NCI-H146 (cell line): ENCODE measurements at places on chromosomes 3 and 15.

GRCh38 chr3:5756443-5756842 lies 568.9 kb downstream of the EDEM1 start:
- DNase-seq = no peak

DNA sequence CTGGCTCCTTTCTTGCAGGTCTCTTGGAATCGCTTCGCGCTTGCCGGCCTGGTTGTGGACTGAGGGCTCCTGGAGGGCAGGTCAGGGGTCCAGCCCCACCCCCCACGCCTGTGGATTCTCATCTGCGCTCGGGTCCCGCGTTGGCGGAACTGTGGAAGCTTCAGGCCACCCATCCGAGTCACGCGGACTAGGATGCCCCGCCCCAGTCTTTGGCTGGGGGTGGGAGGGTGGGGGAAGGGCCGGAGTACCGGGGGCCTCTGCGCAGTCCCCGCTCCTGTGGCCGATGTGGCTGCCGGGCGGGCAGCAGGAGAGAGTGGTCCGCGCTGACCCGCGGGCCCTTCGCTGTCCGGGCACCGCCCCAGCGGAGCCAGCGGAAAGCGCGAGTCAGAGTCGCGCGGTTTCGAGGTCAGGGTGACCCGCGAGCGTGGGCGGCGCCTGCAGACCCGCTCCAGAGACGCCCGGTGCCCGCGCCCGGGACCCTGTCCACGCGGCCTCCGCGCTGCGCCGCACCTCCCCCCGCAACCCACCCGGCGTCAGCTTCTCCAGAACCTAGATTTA lies 114.2 kb downstream of the KLF13 start:
- DNase-seq = peak; percentile 56

GRCh38 chr15:82554351-82554750 lies 14.1 kb upstream of the RPS17 start:
- DNase-seq = no peak

DNA sequence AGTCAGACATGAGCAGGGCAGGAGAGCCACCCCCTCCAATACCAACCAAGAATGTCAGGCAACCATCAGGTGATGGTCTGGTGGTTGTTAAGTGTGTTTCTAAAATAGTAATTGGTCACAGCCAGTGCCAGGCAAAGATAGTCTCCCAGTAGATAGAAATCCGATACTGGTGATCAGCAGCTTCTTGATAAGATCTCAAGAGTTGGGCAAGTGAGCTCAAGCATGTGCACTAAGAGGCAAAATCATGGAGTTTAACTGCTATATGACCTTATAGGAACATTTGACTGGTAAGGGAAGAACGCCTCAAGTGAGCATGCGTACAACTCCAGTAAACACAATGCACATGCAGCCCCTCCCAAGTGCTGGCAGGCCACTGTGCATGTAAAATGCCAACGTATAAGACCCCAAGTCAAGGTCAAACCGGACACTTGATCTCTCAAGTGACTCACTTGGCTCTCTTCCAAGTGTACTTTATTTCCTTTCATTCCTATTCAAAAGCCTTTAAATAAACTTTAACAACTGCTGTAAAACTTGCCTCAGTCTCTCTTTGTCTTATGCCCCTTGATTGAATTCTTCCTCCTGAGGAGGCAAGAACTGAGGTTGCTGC lies 36.0 kb upstream of the CBLB start:
- no peak for DNase-seq

DNA sequence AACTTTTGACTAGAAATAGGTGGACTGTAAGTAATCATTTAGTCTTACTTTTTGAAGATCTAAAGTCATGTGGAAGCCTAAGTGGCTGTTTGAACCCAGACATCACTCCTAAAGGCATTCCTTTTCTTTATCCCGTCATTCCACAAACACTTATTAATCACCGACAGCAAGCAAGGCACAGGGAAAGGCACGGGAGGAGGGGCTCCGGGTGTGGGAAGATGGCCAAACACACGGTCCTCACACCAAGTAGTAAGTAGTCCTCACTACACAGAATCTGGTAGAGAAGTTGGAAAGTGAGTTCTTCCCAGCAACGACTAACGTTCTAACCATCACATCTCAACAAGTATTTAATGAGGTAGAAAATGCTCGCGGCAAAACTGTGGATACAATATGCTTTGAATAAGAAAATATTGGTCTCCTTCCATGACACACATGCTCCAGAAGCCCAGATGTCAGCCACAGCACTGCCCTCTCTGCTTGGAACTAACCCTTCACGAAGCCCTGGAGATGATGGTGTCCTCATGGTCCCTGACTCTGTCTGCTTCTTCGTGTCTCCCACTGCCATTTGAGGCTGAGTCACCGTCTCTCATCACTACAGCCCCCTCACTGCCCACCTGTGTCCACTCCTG lies 202.2 kb downstream of the OPA1 start:
- DNase-seq = no peak

- DNase-seq = no peak
Observed at GRCh38 chr3:99884484-99884883, 66.8 kb downstream of the CMSS1 start.

DNA sequence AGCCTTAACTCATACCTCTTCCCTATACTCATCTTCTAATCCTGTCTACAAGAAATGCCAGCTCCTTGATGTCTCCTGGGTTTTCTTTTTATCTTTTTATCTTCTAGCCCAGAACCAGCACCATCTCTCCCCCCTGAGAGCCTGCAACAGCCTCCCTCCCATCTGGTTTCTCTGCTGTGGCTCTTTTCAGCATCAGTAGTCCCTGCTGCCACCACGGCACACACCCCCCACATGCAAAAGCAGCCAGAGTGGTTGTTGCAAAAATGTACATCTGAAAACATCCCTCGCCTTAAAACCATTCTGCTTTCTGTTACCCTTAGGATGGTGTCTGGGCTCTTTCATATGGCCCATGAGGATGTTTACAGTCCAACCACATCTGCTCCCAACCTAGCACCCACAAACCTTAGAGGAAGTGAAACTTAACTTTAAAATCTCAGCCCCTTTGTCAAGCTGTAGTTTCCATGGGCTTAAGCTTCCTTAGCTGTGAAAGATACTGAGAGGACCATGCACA lies 775 bp downstream of the TTC21A start:
- DNase-seq = no peak

DNA sequence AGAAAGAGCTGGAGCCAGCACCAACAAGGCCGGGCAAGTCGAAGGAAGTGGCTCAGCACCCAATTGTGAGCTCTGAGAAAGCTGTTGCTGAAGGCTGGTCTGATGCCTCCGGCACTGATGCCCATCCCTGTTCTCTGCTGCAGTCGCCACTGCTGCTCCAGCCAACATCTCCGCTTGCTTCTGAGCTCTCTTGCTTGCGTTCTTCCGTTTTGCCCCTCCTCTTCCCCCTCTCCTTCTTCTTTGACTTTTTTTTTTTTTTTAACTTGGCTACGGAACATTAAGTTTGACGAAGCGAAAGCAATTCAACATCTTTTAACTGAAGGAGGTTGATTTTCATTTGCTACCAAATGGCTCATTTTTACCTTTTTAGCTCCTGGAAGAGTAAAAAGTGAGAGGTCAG lies 442.9 kb downstream of the MCTP2 start:
- DNase-seq = no peak

DNA sequence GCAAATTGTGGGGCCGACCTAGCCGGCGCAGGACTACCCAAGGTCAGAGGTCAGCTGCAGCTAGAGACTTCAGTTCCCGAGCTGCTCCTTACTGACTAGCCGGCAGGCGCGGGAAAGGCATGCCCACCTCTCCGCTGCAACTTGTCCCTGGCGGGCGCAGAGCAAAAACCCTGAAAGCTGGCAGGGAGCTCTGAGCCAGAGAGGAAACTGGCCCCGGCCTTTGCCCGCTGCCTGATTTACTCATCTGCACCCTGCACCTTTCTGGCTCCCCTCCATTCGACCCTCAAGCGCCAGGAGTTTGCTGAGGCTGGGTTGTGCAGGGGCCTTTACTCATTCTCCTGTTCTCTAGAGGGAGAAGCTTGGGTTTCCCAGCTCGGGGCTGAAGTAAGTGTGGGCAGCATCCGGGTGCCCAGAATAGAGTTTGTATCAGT lies 1.5 kb downstream of the ZIC4 start:
- no peak for DNase-seq

GRCh38 chr15:81751816-81752545 lies 293.8 kb downstream of the MEX3B start:
- DNase-seq = peak; percentile 34

DNA sequence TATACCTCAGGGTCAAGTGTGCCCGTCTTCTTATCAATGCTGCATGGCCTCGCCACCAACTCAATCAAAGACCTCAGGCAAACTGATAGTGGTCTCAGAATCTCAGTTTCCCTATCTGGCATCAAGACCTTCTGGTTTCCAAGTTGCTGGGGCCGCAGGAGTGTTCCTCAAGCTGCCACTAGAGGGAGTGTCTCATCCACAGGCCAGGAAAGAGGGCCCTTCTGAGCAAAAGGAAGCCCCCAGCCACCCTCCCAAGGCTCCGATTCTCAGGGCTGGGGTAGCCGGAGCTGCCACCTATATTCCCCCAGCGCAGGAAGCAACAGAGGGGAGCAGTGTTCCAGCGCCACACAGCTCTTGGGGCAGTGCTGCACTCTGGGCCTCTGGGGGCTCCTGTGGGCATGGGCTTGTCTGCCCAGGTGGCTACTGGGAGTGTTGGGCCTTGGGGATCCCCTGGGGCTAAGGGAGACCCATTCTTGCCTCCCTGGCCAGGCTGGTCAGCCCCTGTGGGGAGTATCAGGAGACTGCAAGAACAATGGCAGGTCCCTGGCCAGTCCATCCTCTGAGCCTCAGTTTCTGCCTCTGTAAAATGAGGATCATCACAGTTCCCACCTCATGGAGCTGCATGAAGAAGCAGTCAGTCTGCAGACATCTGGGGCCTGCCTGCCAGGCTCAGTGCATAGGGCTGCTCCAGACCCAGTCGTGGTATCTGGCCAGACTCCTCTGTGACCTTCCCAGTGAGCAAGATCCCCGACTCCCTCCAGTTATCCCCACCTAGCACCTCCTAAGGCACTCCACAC lies 23.4 kb upstream of the SEC13 start:
- DNase-seq = no peak

- no peak for DNase-seq
Observed at GRCh38 chr15:48965972-48966371, 2.3 kb upstream of the SHC4 start.

GRCh38 chr3:149481056-149481455 lies 6.6 kb downstream of the TM4SF4 start:
- no peak for DNase-seq

DNA sequence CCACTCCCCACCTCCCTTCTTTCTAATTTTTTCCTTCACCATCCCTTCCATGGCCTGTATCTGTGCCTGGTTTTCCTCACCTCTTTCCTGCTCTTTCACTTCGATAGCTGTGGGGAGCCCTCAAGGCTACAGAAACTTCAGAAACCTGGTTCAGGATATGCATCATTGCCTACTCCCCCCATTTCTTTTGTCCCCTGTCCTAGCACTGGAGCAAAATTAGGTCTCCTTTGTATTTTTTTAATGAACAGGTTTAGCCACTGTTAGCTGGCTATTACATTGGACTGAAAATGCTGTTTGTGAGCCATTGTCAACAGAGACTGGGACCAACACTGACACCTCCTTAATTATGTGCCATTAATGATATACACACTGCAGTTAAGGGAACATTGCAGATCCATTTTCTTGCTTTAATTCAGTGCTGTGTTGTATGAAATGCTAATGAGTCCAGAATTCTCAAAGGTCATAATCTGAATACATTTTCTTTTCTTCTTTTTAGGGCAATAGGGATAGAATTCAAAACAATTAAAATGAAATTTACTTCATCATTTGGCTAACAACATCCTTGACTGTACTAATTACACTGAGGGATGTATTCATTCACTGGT lies 138.6 kb downstream of the PDCD6IP start:
- no peak for DNase-seq

- DNase-seq = no peak
Observed at GRCh38 chr3:65884071-65884470, 154.6 kb downstream of the MAGI1 start.

DNA sequence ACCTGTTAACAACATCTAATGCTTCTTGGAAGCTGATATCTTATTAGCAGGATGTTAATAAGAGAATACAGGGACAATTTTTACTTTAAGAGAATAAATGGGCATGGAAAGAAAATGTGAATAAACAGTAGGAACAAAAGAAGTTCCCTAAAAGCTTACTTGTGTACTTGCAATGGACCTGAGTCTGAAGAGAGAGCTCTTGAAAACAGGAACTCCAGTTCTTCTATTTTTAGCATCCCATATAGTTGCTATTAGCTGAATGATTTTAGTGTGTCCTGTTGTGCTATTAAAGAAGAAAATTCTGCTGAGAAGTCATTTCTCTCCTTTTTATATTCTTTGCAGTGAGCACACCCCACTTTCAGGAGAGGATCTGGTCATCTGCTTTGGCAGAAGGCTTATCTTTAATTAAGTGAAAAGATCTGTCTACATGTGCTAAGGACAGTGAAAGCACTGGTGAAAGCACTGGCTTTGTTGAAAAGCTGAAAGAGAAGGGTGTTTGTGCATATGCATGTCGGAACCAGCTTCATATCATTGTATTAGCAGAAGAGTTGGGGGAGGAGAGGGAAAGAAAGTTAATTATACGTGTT lies 1.4 kb upstream of the ST3GAL6 start:
- DNase-seq = no peak

DNA sequence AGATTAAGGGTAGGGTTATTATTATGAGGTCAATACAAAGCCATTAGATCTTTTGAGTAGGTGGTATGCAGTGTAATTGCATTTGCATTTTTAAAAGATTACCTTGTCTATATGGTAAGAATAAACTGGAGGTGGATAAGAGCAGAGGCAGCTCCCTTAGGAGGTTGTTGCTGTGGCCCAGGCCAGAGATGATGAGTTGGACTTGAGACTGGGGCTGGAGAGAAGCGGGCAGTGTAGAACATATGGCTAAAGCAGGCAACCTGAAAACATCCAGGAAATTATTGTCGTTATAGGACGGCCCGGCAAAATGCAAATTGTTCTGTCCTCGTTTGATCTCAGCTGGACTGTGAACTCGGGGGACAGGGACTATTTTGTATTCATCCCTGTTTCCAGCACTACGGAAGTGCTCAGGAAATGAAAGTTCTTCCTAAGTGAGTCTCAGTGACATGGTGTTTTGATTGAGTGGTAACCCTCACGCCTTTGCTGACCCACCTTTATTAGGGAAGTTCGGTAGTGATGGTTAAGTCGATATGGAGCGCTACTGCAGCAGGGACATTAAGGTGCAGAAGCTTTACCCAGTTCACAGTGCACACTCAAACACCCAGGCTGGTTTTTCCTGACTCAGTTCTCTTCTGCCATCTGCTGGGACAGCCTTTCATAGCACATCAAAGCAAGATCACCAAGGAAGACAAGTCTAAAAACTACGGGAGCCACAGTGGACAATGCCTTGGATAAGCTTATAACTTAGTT lies 27.2 kb upstream of the VPS33B start:
- DNase-seq = peak; percentile 59

- no peak for DNase-seq
Observed at GRCh38 chr3:140950863-140951262, 9.2 kb downstream of the SLC25A36 start.

GRCh38 chr15:43211224-43211735 lies 9.5 kb downstream of the EPB42 start:
- no peak for DNase-seq

- DNase-seq = no peak
Observed at GRCh38 chr15:64144192-64144564, 7.4 kb upstream of the SNX22 start.

DNA sequence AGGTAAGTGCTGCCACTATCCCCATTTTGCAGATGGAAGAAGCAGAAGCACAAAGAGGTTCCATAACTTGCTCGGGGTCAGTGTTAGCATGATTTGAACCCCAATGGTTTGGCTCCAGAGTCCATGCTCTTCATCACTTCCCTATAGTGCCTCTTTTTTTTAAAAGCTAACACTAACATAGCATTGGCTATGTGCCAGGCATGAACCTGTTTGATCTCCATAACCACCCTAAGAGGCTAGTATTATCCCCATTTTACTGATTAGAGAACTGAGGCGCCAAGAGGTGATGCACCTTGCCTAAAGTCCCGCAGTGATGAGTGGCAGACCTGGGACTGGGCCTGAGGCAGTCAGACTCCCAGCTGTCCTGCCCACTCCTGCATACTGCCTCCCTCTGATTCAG lies 7.3 kb downstream of the LINGO1 start:
- DNase-seq = no peak
